GM23248 (cell line): ENCODE measurements at places on chromosomes 4 and X. TPM values are rescaled to one million over a fixed set of nuclear protein-coding genes. Genes with fewer than 3 reads are reported as not detected.
A peak's percentile ranks its signal among the peaks of the same experiment; 100 is the strongest.

DMD gene
- total RNA-seq = 1.5 and 3.5 TPM in 2 replicates

SPIN2A gene
- total RNA-seq = not detected in 2 replicates

NR0B1 gene
- total RNA-seq = not detected in 2 replicates

DNAAF6 gene
- total RNA-seq = not detected in 2 replicates

SSX4 gene
- not detected in 2 replicates for total RNA-seq

GPR143 gene
- total RNA-seq = not detected in 2 replicates

UGT2A1 gene
- not detected in 2 replicates for total RNA-seq

- peak; percentile 13 for DNase-seq
Measured at GRCh38 chr4:106691749-106692148, 323.2 kb upstream of the GIMD1 start.

GRCh38 chr4:26206339-26206738 lies 114.5 kb upstream of the RBPJ start:
- DNase-seq = peak; percentile 71

- DNase-seq = peak; percentile 30
Measured at GRCh38 chr4:139054791-139055505, 39.4 kb downstream of the NOCT start.

DNA sequence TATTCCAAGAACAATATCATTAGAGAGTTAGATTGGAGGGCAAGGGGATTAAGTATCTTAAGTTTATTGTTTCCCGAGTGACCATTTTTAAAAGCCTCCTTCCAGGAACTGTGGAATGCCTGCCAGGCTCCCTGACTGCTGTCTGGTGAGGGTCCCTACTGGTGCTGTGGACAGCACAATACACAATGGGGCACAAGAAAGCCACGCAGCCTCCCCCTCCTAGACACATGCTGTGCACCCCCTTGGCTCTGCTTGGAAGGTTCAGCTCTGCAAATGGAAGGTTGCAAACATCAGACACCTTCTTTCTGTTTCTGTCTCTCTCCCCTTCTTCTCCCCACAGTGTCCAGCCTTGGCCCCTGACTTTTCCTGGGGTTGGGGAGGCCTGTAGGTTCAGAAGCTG lies 153.2 kb downstream of the SHROOM3 start:
- DNase-seq = no peak

DNA sequence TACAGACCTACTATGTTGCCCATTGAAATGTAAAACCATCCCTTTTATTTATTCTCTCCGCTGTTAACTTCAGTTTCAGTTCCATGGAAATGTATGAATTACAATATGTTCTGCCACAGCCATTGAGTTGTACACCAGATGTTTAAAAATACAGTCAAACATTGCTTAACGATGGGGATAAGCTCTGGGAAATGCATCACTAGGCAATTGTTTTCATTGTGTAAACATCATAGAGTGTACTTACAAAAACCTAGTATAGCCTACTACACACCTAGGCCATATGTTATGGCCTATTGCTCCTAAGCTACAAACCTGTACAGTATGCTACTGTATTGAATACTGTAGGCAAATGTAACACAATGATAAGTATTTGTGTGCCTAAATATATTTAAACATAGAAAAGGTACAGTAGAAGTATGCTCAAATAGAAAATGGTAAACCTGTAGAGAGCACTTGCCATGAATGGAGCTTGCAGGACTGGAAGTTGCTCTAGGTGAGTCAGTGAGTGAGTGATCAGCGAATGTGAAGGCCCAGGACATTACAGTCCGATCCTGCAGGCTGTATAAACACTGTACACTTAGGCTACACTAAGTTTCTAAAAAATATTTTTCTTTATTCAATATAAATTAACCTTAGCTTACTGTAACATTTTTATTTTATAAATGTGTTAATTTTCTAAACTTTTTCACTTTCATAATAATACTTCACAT lies 2.7 kb upstream of the PF4V1 start:
- DNase-seq = no peak

DNA sequence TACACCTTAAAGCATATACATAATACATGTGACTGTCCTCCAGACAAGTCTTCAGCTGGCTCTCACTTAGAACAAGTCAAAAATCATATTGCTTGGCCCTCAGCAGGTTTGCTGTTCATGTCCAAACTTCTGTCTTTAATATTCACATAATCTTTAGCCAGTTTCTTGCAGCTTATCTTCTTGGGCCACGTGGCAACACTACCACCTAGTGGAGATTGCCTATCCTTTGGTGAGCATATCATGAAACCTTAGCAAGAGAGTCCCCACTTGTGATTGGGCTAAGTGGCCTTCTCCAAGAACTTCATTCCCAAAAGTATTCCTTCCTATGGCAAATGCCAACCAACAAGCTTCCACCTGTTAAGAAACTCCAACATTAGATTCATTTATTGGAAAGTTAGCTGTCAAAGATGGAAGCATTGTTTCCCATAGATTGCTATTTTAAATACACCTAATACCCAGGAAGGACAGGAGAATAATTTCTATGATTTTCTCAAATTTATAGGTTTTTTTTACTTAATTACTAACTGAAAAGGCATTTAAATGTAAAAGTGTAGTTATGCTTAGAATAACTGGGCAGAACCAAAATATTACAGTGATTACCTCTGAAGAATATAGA lies 231.9 kb upstream of the INTU start:
- peak; percentile 76 for DNase-seq

DNA sequence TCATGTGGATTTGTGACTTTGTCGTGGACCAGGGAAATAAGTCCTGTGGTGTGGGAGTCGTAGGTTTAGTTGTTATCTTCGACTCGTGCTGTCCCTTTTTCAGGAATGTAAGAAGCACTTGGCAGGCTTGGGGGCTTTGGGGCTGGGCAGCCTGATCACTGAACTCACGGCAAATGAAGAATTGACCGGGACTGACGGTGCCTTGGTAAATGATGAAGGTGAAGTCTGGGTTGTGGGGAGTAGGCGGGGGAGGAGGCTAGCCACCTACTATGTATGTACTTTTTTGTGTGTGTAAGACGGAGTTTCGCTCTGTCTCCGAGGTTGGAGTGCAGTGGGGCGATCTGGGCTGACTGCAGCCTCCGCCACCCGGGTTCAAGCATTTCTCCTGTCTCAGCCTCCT lies 1.2 kb downstream of the TAF1 start:
- peak; percentile 20 for DNase-seq

- peak; percentile 80 for DNase-seq
Measured at GRCh38 chr4:52959541-52959940, 97.4 kb downstream of the RASL11B start.

GRCh38 chrX:11888421-11888820 lies 130.4 kb downstream of the MSL3 start:
- DNase-seq = no peak

DNA sequence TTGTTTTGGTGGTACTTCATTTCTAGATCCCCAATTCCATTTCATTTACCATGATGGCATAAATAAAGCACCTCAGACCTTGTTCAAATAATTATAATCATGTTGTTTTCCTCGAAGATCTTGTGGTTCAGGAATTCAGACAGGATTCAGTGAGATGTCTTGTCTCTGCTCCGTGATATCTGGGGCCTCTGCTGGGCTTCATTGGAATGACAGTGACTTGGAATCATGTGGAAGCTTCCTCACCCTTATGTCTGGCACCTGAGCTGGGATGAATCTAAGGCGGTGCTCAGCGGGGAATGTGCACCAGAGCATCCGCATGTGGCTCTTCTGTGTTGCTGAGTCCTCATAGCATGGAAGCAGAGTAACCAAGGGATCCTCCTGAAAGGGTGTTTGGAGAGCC lies 132.2 kb downstream of the VEGFC start:
- DNase-seq = peak; percentile 15

GRCh38 chr4:32042486-32043247 lies 1322.5 kb downstream of the PCDH7 start:
- DNase-seq = no peak

- DNase-seq = no peak
Measured at GRCh38 chr4:181611946-181612600, 631.1 kb upstream of the TENM3 start.

- DNase-seq = peak; percentile 87
Measured at GRCh38 chr4:158538176-158538575, 16.5 kb downstream of the RXFP1 start.

GRCh38 chrX:39439906-39440798 lies 638.9 kb downstream of the MID1IP1 start:
- DNase-seq = no peak

DNA sequence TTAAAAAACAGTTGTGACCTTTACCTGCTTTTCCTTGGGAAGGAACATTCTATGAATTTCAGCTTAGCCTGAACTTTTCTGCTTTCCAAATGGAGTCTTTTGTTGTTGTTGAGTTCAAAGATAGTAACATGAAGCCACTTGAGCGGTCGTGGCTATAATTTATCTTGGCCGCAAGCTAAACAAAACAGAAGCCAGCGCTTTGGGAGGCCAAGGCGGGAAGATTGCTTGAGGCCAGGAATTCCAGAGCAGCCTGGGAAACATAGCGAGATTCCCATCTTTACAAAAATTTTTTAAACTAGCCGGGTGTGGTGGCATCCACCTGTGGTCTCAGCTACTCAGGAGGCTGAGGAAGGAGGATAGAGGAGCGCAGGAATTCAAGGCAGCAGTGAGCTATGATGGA lies 29.9 kb downstream of the TKTL1 start:
- DNase-seq = no peak

DNA sequence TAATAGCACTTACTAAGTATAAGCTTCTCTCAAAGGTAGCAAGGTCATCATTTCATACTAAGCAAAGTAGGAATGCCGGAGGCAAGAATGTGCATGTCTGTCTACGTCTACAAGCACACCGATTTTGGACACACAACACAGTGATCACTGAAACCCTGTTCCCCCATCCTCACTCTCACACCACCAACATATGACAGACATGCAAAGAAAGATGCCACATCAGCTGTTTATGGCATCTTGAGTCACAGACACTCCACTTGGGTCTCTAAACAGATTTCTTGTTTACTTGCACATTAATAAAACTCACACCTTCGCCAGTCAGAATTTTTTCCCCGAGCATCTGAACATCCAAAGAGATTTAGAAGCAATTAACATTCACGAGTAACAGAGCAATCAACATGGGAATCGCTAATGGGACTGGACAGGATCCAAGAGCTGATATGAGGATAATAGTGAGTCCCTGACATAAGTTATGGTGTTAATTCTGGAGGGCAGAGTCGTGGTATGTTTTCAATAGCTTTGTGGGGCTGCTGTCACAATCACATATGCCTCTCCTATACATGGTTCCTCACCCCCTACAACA lies 324.1 kb downstream of the DHX15 start:
- no peak for DNase-seq

- DNase-seq = no peak
Measured at GRCh38 chrX:83145876-83146275, 362.2 kb upstream of the POU3F4 start.

GRCh38 chr4:74466242-74466641 lies 21.3 kb downstream of the AREG start:
- DNase-seq = no peak

GRCh38 chrX:39019056-39019455 lies 217.8 kb downstream of the MID1IP1 start:
- no peak for DNase-seq

DNA sequence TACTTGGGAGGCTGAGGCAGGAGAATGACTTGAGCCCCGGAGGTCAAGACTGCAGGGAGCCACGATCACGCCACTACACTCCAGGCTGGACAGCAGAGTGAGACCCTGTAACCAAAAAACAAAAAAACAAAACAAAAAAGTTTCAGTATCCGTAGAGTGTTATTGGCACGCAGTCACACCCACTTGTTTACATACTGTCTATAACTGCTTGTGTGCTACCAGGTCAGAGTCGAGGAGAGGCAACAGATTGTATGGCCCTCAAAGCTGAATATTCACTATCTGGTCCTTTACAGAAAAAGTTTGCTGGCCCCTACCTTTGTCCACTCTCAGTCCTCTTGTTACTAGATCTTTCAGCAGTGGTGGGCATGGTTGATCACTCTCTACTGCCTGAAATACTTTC lies 8.2 kb upstream of the CD99L2 start:
- no peak for DNase-seq

DNA sequence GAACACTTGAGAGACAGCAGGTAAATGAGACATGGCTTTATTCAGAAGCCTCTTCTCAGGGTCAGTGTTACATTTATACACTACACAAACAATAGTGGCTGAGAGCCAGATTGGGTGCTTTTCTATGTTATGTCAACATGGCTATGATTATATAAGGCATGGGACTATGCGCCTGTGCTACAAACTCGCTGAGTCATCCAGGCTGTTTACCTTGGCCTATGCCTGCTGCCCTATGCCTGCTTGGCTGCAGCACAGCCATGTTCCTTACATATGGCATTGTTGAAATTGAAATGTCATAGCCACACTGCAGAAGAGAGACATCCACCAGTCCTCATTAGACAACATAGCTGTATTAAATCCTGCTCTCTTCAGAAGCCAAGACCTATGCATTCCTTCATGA lies 236.3 kb upstream of the NWD2 start:
- DNase-seq = no peak

- DNase-seq = no peak
Measured at GRCh38 chr4:86178211-86178610, 181.6 kb downstream of the MAPK10 start.

DNA sequence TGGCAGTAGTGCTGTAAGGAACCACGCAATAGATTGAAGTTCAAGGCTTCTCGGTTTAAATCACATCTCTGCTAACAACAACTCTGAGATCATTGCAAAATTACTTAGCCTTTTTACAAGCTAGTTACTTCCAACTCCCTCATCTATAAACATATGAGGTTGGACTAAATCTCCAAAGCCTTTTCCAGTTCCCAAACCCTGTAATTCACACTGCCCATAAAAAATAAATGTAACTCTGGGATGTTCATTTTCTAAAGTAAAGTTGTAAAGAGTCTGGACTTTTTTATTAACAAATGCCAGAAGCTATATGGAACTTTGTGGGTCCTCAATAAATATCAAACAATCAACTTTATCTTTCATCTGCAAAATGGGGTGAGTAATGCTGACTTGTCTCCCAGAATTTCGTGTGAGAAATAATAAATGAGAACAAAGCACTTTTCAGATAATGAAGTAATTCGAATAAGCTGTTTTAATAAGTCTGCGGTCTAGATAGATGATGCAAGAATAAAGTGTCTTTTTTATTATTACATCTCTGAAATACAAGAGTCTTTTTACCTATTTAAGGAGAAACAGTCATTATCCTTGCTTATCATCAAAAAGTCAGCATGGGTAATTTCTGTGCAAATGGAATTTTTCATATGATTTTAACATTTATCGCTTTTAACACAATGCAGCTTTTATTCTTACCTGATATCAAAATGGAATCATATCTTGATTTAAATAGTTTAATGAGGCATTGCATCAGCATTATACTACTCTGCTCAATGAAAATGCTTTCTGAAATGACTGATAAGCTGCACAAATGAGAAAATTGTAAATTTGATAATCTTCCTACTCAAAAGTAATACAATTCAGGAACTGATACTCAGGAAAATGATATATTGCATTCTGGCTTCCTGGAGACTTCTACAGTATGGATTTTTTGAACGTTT lies 252.6 kb downstream of the BANK1 start:
- DNase-seq = no peak
